ENCODE measurements at places on chromosomes 16 and 17.
A peak's percentile ranks its signal among the peaks of the same experiment; 100 is the strongest.

GRCh38 chr16:28985211-28986041 lies 574 bp downstream of the LAT start:
- no peak for DNase-seq

GRCh38 chr17:45841883-45842525 lies 2.7 kb upstream of the SPPL2C start:
- DNase-seq: no peak

DNA sequence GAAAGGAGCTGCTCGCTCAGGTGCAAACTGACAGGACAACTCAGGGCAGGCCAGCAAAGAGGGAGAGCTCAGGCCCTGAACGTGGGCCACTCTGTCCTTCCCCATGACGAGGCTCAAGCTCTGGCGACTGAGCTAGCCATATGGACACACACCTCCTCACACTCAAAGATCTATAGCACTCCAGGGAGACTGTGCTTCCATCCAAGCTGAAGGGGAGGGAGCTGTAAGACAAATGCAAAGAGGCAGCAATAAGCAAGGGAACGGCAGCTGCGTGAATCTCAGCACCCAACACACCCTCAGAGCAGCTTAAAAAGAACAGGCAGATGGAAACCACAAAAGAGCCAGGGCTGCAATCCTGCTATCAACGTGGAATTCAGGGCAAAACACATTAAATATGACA lies 13.5 kb downstream of the NUDT16L1 start:
- DNase-seq: no peak

DNA sequence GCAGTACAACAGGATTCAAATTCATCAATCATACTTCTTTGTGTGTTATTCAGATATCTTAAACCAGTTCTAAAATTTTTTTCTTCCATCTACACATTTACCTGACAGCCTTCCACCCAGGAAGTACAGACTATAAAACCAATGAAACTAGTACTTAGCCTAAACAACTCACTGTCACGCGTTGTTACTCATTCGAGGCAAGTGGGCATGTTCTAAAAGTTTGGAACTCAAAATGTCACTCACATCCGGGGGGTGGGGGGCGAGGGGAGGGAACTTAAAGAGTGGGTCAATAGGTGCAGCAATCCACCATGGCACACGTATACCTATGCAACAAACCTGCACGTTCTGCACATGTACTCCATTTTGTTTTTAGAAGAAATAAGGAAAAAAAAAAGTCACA lies 90.4 kb upstream of the PLEKHM1 start:
- DNase-seq: no peak

GRCh38 chr17:57735707-57736106 lies 9.4 kb downstream of the CCDC182 start:
- no peak for DNase-seq

GRCh38 chr17:83145831-83146230 lies 66.4 kb downstream of the METRNL start:
- no peak for DNase-seq

GRCh38 chr16:31696968-31697743 lies 169.5 kb downstream of the AHSP start:
- peak; percentile 35 for DNase-seq

DNA sequence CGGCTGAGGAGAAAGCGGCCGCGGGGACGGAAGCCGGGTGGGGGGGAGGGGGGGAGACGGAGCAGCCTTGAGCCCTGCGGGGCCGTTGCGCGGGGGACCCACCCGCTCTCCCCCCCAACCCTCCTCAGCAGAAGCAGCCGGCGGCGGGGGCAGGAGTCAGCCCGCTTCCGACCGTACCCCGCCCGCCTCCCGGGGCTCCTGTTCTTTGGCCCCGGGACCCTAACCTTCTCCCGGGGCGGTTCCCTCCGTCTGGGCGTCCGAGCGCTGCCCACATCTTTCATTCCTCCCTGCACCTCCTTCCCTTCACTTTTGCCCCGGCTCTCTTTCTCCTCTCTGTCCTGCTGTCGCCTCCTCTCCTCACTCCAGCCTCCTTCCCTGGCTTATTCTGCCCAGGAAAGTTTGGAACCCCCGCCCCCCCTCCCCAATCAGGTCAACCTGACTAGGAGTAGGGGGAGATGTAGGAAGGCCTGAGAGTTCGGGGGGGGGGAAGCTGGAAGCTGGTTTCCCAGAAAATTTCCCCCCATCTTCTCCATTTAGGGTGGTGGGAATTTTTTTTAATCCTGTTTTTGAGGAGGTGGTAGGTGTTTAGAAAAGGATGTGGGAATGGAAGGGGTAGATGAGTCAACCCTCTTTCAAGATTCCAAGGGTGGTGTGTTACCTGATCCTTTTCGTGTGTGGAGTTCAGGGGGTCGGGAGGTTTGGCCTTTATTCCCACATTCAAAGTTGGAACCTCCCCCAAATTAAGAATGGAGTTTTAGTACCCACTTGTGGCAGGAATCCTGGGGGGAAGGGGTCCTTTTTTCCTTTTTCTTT lies 427 bp upstream of the NLK start:
- no peak for DNase-seq

- no peak for DNase-seq
These were observed 9.3 kb upstream of the KREMEN2 start for GRCh38 chr16:2954656-2955381.

- DNase-seq: peak; percentile 69
These were observed 492.2 kb downstream of the KCNJ2 start for GRCh38 chr17:70661342-70662222.

GRCh38 chr16:21989133-21989532 lies 11.8 kb downstream of the PDZD9 start:
- DNase-seq: no peak

DNA sequence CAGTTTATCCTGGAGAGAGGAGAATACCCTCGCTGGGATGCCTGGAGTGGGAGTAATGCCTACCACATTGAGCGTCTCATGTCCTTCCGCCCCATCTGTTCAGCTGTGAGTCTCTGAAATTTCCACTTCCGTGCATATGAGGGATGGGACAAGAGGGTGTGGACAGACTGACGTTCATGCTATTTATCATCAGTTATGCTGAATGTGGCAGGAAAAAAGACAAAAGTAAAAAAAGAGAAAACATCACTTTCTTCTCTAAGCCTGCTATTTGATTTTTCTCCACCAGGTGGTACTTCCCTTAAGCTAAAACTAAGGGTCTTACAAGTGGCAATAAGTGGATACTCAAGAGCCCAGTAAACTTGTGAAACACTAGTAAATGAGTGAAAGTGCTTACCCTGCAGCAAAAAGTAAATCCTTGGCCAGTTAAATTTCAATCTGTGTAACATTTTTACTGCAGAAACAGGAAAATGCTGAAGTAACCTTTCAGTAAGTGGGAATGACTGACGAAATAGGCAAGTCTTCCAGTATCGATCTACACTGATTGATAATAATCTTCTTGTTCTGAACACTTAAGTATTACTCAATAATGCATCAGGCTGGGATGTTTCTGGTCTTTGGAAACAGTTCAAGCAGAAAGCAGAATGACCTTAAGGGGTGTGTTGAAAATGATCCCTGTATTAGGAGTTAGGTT lies 5.6 kb downstream of the CRYBA1 start:
- DNase-seq: peak; percentile 53

GRCh38 chr17:44889003-44889402 lies 10.2 kb downstream of the EFTUD2 start:
- no peak for DNase-seq

DNA sequence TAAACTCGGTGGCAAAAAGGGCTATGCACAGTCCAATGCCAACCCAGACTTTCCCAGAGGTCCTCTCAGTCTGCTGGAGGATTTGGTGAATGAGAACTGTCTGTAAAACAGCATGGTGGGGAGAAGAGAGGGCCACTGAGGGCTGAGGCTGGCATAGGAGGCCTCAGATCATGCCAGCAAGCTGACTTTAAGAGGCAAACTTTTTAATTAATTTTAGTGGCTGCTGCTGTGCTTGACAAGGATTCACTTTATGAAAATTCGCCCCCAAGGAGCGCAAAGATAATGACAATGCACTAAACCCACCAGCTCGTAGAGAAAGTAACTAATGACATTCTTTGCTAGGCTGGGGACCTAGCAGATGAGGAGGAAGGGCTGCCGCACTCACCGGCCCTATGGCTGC lies 15.0 kb downstream of the ABCC12 start:
- DNase-seq: no peak

- no peak for DNase-seq
These were observed 1.7 kb downstream of the RPRML start for GRCh38 chr17:46977348-46977747.

GRCh38 chr17:55513885-55514590 lies 2.8 kb upstream of the SMIM36 start:
- peak; percentile 75 for DNase-seq

GRCh38 chr16:16763449-16763848 lies 384.5 kb downstream of the NPIPA7 start:
- no peak for DNase-seq

DNA sequence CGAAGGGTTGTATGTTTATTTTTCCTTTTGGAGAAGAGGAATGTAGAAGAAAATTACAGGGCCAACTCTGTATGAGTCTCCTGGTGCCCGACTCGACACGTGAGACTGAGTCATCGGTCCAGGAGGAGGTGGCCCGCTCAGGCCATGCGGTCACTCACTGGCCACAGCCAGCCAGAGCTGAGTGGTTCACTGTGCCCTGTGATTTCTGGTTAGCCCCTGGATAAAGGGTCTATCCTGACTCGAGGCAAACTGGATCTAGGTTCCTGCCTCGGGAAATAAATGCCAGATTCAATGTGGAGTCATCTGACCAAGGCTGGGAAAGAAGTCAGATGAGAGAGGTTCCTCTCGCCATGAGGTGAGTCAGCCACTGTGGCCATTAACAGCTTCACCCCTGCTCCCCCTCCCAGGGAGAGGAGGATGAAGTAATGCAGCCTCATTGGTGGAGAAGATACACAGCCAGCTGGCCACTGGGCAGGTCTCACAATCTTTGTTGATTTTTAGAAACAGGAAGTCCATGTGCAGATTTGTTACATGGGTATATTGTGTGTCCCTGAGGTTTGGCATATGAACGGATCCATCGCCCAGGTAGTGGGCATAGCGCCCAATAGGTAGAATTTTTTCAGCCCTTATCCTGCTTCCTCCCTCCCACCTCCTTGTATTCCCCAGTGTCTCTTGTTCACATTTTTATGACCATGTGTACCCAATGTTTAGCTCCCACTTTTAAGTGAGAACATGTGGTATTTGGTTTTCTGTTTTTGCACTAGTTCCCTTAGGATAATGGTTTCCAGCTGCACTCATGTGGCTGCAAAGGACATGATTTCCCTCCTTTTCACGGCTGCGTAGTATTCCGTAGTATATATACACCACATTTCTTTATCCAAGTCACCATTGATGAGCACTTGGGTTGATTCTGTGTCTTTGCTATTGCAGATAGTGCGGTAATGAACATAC lies 21.7 kb upstream of the USP36 start:
- DNase-seq: peak; percentile 99

DNA sequence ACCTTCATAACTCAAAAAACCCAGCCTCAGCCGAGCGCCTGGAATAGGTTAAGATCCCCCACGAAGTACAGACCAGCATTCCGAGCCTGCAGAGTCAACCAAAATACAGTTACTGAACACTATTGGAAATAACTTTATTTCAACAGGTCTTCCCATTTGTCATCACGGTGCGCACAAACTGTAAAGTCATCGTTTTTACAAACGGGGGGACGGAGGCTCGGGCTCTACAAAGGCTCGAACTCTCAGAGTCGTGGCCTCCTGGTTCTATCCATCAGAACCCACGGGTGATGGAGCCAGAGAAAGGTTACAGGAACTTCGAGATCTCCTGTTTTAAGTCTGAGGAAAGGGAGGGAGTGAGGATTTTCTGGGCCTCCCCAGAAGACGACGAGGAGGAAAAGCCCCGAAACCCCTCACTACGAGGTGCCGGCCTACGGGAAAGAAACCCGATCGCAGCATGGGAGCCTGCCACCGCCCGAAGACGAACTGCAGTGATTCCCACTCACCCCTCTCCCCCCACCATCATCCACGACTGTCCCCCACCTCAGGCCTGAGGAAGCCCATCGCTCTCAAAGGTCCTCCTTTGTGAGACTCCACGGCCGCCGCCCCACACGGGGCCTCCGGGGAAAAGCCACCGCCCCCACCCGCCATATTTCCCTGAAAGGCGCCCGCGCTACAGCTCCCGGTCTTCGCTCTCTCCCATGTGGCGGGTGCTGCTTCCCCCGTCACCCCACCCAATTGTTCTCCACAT lies 917 bp downstream of the YWHAE start:
- peak; percentile 29 for DNase-seq

DNA sequence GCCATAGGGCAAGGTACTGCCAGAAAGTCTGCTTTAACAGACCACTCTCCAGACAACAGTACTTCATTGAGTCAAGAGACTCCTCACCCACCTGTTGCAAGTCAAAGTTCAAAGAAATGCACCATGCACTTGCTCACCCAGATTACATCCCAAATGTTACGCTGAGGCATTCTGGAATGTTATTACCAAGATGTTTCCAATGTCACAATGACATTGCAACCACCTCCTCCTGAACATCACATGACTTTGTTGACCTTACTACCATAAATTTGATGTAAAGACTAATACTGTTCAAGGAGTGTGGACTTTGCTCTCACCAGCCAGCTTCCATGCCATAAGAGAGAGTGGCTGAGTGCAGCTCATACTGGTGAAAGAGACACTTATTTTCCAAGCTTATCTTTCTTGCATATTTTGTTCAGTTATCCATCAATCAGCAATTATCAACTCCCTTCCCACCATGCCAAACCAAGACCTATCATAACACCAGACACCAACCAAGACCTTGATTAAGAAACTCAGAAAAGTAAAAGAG lies 58.5 kb upstream of the BCAR1 start:
- no peak for DNase-seq

DNA sequence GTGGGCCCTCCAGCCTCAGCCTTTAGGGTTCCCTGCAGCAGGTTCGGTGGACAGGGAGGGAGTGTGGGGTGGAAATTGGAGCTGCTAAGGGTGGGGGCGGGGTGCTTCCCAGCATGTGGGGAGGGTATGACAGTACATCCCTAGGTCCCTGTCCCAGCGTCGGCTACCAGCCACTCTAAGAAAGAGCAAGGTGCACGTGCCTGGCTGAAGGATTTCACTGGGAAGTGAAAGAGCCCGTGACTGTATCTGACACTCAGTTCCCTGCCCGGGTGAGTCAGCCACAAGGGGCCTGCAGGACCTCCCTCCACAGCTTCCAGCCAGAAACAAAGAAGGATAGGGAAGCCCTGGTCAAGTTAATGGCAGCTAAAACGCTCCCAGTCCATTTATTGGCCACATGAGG lies 4.1 kb downstream of the SNRNP25 start:
- DNase-seq: no peak

- no peak for DNase-seq
These were observed 84.9 kb upstream of the NLRP1 start for GRCh38 chr17:5669191-5669590.

Data from astrocyte of the spinal cord (primary cell).